ENCODE measurements at places on chromosomes 1 and 21.
A peak's percentile ranks its signal among the peaks of the same experiment; 100 is the strongest.

DNA sequence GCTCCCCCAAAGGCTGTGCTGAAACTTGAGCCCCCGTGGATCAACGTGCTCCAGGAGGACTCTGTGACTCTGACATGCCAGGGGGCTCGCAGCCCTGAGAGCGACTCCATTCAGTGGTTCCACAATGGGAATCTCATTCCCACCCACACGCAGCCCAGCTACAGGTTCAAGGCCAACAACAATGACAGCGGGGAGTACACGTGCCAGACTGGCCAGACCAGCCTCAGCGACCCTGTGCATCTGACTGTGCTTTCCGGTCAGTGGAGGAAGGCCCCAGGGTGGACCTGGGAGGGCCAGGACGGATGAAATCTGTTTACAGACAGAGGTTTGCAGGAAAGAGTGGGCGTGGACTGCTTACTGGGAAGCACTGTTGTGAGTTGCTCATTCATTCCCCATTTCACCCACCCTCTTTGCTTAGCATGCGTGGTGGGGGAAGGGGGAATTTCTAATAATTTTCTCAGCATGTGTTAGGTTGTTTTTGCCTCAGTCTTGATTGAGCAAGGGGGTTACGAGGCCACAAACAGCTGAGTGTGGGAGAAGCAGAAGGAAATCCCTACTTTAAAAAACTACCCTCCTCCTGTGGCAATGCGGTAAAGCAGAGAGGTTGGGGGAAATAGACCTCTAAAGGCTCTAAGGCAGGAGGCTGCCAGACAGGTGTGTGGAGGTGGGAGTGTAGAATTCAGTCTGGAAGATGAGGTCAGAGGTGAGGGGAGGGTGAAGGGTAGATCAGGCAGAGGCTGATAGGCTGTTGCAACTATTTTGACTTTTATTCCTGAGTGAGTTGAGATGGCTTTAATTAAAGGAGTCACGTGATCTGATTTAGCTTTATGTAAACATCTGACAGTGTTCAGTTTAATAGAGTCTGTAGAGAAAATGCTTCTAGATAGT lies 1.3 kb downstream of the FCGR2A start:
- DNase-seq = no peak

GRCh38 chr1:17061486-17061885 lies 7.7 kb upstream of the SDHB start:
- no peak for DNase-seq

- no peak for DNase-seq
Observed at GRCh38 chr1:43878854-43879253, 54.7 kb upstream of the ARTN start.

GRCh38 chr1:191140038-191140437 lies 662.4 kb upstream of the BRINP3 start:
- DNase-seq = no peak

DNA sequence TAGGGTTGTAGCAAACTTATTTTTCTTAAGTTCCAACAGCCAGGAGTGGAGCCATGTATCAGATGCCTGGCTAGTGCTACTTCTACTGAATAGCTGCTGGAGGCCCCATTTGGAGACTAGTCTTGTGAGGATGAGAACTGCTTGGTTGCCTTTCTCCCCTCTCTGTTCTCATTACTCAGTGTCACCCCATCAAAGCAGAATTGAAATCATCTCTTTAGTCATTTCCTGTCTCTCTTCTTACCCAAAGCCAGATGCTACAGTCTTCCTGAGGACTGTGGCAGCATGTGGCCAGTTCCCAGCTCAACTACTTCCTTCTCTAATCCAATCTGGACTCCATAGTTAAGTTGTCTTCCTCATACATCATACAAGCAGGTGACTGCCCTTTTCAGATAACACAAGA lies 197.5 kb downstream of the BRINP2 start:
- no peak for DNase-seq

DNA sequence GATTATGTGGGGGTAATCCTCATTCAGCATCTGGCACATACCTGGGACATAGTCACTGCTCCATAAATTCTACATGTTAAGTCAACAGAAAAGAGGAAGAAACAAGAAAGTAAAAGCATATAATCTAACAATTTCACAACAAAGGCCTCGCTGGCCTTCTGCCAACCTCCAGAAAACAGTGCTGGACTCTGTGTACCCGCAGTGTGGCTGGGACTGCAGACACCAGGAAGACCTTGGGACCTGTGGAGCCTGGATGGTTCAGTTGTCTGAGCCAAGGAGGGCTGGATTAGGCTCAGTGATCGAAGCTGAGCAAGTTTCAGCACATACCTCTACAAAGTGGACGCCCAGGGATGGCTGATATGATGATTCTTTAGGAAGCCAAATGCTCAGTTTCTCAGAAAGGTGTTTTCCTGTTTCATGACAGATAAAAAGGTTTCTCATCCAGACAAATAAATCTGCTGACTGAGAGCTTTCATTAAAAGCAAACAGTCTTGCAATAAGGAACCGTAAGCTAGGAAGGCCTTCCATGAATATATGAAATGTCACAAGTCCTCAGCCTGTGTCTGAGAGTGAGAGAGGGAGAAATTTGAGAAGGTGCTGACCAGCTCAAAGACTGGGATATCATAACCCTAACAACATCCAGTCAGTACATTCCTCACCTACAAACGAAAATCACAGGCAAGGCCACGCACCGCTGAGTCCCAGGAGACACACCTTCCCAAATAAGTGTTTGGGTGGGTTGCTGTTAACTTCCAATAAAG lies 48.4 kb downstream of the CAPZB start:
- no peak for DNase-seq

DNA sequence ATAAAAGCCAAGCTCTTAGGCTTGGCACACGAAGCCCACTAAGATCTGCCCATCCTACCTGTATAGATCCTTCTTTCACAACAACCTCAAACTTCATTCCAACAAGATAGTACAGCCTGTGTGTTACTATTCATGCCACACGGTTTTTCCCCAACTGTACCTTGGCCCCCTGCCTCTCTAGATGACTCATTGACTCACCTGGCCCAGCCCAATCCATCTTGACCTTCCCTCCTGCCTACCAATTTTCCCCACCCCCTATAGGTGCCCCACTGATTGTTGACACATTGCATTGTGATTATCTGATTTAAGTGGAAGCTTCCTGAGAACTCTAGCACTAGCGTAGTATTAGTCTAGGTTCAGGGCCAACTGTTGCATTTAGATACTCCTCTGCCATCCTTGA lies 2.0 kb upstream of the CD101 start:
- DNase-seq = no peak

GRCh38 chr1:228101614-228101993 lies 1.5 kb downstream of the C1orf35 start:
- DNase-seq = no peak

GRCh38 chr1:156705321-156705917 lies at the start of gene CRABP2:
Gene CRABP2 (minus strand): TSS chr1:156705583. CDS start chr1:156705446, 137 bp downstream.
- no peak for DNase-seq

GRCh38 chr1:113226148-113226547 lies 153.2 kb downstream of the LRIG2 start:
- no peak for DNase-seq

DNA sequence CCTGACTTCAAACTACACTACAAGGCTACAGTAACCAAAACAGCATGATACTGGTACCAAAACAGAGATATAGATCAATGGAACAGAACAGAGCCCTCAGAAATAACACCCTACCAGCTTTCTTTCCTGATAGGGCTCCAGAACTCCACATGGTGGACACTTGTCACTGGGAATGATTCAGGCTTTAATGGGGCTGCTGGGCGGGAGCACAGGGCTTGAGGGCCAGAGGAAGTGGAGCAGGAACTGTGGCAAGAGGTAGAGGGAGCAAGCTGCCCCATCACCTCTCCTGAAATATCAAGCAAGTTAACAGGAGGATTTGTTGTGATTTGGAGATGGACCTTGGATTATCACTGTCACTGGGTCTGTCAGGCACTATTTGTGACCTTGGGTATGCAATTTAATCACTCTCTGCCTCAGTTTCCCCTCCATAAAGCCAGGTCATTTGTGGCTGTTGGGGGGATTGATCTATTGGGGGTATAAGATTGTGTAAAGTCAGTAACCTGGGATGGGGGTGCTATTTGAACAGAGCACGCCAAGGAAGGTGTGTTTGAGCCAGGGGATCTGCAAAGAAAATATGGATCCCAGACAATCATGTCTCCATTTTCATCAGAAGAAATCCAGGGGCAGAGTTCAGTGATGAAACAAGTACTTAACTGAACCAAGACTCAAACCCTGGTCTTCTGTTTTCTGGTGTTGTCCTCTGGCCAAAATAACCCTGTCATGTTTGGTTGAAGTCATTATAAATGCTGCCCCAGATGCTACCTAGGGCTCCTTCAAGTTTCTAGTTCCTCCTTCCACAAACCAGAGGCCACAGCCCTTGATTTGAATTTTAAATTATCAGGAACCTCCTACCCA lies 25.2 kb downstream of the ETS2 start:
- no peak for DNase-seq

- no peak for DNase-seq
Observed at GRCh38 chr1:243336163-243336562, 80.3 kb downstream of the SDCCAG8 start.

DNA sequence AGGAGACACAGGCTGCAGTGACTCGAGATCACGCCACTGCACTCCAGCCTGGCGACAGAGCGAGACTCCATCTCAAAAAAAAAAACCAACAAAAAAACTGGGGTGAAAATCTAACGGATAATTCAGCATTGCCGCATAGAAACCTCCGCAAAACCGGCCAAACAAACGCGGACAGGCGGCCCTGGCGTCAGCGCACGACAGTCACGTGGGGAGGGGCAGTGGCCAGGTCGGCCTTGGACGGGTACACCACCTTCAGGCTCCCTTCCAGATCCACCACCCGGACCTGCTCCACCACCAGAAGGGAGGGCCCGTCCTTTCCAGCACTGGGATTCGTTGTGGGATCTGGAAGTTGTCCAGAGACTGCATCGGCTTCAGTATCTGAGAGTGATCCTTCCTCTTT lies 8.4 kb downstream of the SMIM1 start:
- no peak for DNase-seq

DNA sequence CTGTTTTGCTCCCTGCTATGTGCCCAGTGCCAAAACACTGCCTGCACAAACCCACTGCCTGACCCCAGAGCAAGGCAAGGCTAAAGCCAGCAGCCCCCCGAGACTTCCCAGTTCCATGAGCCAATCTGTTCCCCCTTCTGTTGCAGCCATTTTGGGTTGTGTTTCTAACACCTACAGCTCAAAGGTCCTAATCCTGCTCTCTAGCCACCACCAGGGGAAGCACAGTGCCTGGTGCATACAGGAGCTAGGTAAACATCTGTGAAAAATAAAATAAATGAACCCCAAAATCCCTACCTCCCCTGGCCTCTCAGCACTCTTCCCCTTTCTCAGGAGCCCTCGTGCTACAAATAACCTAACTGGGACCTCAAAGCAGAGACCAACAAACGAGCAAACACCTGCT lies 190.2 kb downstream of the MATN1 start:
- DNase-seq = peak; percentile 37

DNA sequence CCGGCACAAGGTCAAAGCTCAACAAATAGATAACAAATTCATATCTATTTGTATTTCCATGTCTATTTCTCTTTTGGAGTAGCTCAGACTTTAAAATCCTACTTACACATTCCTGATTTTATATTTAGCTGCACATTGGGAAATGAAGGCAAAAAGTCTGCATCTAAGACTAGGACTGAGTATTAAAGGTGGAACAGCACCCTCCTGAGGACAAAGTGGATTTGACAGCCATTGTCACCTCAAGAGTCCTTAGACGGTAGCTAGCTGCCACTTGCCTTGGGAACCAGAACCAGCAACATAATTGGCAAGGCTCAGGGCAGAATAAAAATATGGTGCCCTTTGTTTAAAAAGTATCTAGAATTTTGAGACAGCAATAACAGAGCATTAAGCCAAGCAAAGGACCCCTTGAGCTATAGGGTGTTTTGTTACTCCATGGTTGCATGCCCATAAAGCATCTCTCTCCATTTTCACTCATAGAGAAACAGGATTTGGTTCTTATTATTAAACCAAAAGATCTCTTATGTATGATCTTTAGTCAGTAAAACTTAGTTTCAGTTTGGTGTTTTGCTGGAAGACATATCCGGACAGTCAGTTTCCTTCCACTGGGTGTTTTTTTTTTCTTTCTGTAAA lies 30.0 kb upstream of the SGIP1 start:
- peak; percentile 53 for DNase-seq

DNA sequence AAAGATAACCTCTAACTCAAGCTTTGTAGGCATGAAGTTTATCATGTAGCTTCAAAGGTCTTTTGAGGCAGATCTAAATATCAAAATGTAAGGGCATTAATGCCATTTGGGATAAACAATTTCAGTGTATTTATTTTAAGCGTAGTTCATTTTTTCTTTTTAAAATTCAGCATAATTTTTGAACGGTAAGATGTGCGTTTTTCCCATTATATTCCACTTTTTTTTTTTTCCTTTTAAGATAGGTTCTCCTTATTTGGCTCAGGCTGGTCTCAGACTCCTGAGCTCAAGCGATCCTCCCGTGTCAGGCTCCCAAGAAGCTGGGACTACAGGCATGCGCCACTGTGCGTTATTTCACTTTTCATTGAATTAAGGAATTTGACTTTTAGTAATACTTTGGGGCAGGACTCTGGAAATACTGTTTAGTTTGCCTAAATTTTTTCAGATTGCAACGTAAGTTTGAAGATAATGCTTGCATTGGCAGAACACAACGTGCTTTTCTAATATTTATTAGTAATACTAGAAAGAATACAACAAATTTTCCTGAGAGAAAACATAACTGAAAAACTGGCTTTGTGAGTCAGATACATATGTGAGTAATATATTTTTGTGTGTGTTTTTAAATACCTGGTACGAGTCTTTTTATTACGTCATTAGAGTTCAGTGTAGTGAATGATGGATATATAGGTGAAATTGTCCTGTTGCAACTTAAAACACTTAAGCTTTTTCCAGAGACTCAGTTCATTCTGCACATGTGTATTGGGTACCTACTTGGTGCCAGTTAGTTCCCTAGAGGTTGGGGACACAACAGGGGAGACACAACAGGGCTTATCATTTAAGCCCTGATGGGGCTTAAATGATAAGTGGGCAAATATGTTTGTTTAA lies 2.2 kb downstream of the RALGPS2 start:
- no peak for DNase-seq

DNA sequence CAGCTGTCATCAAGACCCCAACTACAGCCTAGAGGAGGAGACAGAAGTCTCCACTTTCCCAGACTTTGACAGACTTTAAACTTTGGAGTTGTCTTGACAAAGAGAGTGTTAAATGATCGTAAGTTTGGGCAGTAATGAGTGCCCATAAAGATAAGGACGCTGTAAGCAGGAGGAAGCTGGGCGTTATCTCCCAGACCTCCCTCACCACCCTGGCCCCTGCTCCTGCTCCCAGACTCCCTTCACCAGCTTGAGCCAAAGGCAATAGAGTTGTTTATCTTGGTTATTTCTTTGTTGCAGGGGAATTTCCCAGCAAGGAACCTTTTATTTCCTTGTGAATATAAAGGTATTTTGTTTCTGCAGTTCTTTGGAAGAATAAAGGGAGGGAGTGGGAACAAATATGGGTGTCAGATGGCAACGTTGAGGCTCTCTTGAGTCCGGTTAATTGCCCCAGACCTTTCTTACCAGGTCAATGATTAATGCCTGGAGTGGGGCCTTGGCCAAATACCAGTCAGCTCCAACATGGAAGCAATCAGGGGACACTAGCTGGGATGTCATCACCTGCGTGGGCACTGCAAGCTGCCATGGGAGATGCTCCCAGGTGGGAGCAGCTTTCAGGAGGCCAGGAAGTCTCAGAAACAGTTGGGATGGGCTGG lies 4.4 kb downstream of the PIGR start:
- DNase-seq = no peak

All from ecto neural progenitor cell (in vitro differentiated cells).